ENCODE measurements at places on chromosomes 13 and 19. TPM values are rescaled to one million over a fixed set of nuclear protein-coding genes. Genes with fewer than 3 reads are reported as not detected.

DNA sequence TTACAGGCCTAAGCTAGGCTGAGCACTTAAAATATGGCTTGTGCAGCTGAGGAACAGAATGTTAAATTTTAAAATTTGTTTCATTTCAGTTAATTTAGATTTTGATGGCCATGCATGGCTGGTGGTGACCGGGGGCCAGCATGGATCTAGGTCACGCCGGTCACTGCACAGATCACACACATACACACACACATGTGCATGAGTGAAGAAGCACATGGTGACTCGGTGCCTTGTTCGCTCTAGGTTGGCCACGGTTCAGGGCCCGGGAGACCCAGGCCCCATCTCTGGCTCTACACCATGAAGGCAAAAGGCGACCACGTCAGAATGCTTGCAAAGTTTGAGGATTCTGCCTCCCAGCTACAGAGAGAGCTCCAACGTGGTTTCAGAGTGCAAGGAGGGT is 28.0 kb downstream of the ZFR2 start:
- H3K27me3 ChIP-seq: no peaks in the 10 kb centered on the region
- H3K27ac ChIP-seq: no peak overlapping the region
- H3K4me3 ChIP-seq: no peak overlapping the region
- no peaks in the 10 kb centered on the region for H3K36me3 ChIP-seq

DNA sequence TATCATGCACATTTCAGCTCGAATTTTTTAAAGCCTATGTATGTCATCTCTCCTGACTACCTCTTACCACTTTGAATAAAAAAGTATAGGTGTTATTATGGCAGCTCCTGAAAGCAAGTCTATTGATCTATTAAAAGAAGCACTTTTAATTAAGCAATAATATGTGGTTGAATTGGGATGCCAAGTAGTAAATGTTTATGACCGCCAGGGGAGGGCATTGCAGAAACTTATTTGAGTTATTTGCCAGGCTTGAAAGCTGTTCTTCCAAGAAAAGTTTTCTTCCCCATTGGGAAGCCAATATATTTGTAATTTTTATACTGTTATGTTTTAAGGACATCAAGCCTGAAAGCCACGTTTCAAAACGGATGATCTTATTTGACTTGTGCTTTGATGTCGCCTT is 88.1 kb upstream of the SOX21 start:
- no peak overlapping the region for H3K27ac ChIP-seq
- H3K36me3 ChIP-seq: no peaks in the 10 kb centered on the region
- no peaks in the 10 kb centered on the region for H3K4me1 ChIP-seq
- DNase-seq: no peak
- H3K27me3 ChIP-seq: no peaks in the 10 kb centered on the region
- H3K4me3 ChIP-seq: no peak overlapping the region

GRCh38 chr19:45729800-45730290 is 851 bp downstream of the FBXO46 start:
- peaks cover 28% of the 10 kb centered on the region for H3K4me1 ChIP-seq
- H3K36me3 ChIP-seq: peaks cover 4% of the 10 kb centered on the region
- DNase-seq: no peak
- no peaks in the 10 kb centered on the region for H3K27me3 ChIP-seq
- H3K27ac ChIP-seq: peak overlapping the region; percentile 91

DNA sequence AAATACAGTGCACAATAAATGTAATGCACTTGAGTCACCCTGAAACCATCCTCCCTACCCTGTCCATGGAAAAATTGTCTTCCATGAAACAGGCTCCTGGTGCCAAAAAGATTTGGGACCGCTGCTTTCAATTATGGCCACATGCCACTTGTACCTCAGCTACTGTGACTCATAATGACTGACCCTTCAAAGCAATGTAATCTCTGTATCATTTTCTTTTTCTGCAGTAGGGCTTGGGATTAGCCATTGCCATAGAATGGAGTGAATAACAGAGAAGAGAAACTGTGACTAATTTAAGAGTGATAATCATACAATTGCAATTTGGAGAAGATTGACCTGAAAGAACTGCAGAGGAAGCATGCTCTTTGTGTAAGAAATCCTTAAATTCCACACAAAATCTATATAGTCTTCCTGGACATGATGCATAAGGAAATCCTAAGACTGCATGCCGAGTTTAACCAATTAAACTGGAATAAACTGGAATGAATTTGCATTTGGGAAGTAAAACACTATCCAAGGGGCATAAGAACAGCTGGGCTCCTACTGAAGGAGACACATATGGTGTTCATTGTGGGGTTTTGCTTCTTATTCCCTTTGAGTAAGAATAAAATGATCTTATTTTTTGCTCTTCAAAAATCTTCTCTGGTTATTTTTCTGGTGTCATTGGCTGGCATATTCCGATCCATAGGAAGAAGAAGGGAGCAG is 59.5 kb upstream of the SLC7A1 start:
- no peak overlapping the region for H3K27ac ChIP-seq
- peaks cover 2% of the 10 kb centered on the region for H3K27me3 ChIP-seq
- DNase-seq: no peak
- H3K4me3 ChIP-seq: no peak overlapping the region
- H3K4me1 ChIP-seq: no peaks in the 10 kb centered on the region

TNNI3 gene
- not detected for total RNA-seq

PPM1N gene
- total RNA-seq: 4.3 TPM

SUPT5H gene
- 181 TPM for total RNA-seq

DNA sequence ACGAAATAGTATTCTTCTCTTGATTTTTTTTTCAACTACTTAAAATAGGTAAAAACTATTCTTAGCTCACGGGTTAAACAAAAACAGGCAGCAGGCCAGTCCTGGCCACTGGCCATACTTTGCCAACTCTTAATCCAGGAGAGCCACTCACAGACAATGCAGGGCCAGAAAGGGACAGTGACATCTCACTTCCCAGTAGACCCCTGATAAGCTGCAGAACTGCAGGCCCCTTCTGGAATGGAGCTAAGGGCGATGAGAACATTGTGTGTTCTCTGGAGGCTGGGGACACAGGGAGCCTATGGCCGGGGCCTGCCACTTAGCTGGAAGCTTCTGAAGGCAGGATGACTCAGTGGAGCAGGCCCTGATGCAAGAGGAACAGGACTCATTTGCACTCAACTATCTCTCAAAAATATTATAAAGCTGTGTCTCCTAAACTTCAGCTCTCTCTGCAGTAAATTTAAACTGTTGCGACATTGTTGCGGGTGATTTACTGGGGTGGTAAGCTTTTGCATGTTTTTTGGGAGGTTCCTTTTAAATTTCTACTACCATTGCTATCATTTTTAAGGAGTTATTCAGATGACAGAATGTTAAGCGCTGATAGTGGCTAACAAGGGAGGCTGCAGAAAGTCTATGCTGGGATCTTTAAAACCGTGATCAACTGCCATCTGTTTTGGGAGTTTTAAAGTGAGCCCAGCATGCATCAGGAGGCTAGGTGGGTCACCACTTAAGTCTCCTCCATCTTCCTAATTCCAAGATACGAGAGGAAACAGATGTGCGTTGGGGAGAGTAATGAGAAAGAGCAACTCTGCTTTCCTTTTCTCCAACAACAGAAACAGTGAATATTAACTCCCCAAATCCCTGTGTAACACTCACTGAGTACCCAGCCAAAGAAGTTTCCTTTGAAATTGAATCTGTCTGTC is 33.2 kb upstream of the KATNAL1 start:
- peaks cover 19% of the 10 kb centered on the region for H3K36me3 ChIP-seq
- no peaks in the 10 kb centered on the region for H3K27me3 ChIP-seq
- DNase-seq: no peak
- no peak overlapping the region for H3K4me3 ChIP-seq
- H3K27ac ChIP-seq: no peak overlapping the region

MADCAM1 gene
- total RNA-seq: 0.16 TPM

Measured in activated CD8-positive, alpha-beta memory T cell treated with anti-CD3 and anti-CD28 coated beads, Interleukin-2, amount 10 ng/mL, durations not matched to agents 7 days and 5 days (primary cell).